Chondrocyte (in vitro differentiated cells): ENCODE measurements at places on chromosomes 7 and 10. TPM values are rescaled to one million over a fixed set of nuclear protein-coding genes. Genes with fewer than 3 reads are reported as not detected.

CUX1 gene
- total RNA-seq, result 112 to 154 TPM (median 118 TPM) in 3 replicates

LRMDA gene
- total RNA-seq, result 0.34 to 3.5 TPM (median 2.8 TPM) in 3 replicates

SLC39A12 gene
- total RNA-seq, result not detected in 3 replicates

DNA sequence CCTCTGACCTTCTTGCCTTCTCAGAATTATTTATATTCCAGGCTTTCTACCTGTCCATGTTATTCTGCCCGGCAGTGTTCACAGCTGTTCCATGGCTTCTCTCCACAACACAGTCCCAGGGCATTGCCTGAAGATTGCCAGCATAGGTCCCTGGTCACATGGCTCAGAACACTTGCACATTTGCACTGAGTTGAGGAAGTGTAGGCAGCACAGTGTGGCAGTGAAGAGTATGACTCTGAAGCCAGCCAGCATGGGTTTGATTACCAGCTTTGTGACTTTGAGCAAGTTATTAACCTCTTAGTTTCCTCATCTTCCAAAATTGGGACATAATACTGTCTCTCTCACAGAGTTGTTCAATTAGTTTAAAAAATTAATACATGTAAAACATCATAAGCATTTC lies 73.2 kb upstream of the NEUROD6 start:
- no peak overlapping the region for H3K27ac ChIP-seq
- H3K36me3 ChIP-seq, result no peaks in the 10 kb centered on the region
- no peak overlapping the region for H3K4me3 ChIP-seq
- no peak for DNase-seq

GRCh38 chr10:49299816-49300139 lies 808 bp downstream of the C10orf71 start:
- peaks cover 18% of the 10 kb centered on the region for H3K27me3 ChIP-seq
- H3K4me1 ChIP-seq, result peaks cover 15% of the 10 kb centered on the region
- no peak overlapping the region for H3K4me3 ChIP-seq
- H3K27ac ChIP-seq, result no peak overlapping the region
- H3K36me3 ChIP-seq, result no peaks in the 10 kb centered on the region

- no peak for DNase-seq
- peak overlapping the region; percentile 98 for H3K27ac ChIP-seq
- H3K27me3 ChIP-seq, result no peaks in the 10 kb centered on the region
- peak overlapping the region; percentile 49 for H3K4me3 ChIP-seq
- H3K36me3 ChIP-seq, result no peaks in the 10 kb centered on the region
- peaks cover 65% of the 10 kb centered on the region for H3K4me1 ChIP-seq
These were observed 84.1 kb downstream of the PTPRE start for GRCh38 chr10:127990846-127991542.

- DNase-seq, result peak; percentile 82
- no peak overlapping the region for H3K4me3 ChIP-seq
- H3K4me1 ChIP-seq, result no peaks in the 10 kb centered on the region
- peaks cover 4% of the 10 kb centered on the region for H3K27me3 ChIP-seq
- no peak overlapping the region for H3K27ac ChIP-seq
These were observed 313.4 kb downstream of the DNAJB6 start for GRCh38 chr7:157650131-157650631.

- no peak overlapping the region for H3K4me3 ChIP-seq
- H3K4me1 ChIP-seq, result peaks cover 46% of the 10 kb centered on the region
- no peaks in the 10 kb centered on the region for H3K27me3 ChIP-seq
- H3K36me3 ChIP-seq, result no peaks in the 10 kb centered on the region
- no peak for DNase-seq
These were observed 38.9 kb downstream of the BMPR1A start for GRCh38 chr10:86795353-86795752.
